Foreskin keratinocyte (primary cell): ENCODE measurements at places on chromosomes 3 and 15. TPM values are rescaled to one million over a fixed set of nuclear protein-coding genes. Genes with fewer than 3 reads are reported as not detected.

DNA sequence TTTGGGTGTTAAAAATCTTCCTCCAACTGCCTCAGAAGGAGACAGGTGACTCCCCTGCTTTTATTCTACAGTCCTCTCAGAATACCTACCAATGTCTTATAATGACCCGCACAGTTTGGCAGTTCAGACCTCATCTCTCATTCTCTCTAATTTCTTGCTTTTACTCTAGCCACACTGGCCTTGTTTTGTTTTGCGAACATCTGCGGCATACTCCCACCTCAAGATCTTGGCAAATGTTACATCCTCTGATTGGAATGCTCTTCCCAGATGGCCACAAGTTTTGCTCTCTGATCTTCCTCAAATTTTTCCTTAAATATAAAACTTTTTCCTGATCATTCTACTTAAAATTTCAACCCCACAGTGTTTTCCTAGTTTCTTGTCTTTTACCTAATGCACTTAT is 94.1 kb downstream of the PLSCR2 start:
- no peak for DNase-seq

DNA sequence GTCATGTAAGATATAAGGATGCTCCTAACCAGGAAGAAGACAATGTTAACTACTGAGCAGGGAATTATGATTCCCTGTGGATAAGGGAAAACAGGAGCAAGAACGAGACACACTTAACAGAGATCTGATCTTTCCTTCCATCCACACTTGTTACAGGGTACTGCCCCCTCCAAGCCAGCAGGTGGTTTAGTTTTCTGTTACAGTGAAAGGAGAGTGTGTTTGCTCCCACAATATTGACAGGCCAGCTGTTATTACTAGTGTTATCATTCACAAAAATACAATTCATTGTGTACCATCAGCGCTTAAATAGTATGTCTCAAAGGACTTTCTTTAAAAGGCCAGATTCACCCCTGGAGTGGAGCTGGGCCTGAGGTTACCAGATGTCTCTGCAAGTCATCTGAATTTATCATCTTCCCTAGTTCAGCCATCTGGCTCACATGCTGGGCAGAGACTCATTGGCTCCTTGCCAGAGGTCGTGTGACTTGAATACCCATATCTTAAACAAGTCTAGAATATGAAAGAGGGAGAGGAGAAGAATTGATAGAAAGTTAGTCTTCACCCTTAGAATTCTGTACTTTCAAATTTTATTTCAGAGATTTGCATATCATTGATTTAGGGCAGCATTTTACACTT is 16.8 kb upstream of the FMN1 start:
- DNase-seq, result no peak

DNA sequence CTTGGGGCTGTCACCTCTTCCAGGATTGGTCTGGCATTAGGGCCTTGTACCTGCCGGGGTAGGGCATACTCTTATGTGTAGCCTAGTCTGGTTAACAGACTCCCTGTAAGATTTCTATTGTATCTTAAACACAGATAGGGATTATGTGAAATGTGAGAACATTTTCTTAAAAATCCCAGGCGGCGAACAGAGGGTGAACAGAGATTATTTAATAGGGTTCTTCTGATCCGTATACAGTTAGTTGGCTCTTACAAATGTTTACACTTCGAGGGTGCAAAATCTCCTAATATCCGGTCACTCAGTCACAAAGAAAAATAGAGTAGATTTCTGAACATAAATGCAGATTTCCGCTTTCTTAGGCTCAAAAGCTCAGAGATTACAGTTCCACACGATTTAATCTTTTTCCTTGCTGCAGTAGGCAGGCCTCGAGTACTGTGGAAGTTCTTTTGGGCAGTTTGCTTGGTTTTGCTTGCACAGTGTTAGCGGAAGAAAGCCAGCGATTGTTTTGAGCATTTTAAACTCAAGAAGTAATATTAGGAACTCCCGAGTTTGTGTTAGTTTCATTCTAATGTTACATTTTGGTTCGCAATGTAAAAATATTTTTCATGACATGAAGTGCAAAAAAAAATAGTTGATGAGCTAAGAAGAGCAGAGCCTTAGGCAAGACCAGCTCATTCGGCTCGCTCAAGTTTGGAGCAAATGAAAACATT is 993 bp downstream of the PLCL2 start:
- no peak for DNase-seq

- peak; percentile 50 for DNase-seq
These were observed 902.9 kb downstream of the EPHA3 start for GRCh38 chr3:90010341-90010740.

DNA sequence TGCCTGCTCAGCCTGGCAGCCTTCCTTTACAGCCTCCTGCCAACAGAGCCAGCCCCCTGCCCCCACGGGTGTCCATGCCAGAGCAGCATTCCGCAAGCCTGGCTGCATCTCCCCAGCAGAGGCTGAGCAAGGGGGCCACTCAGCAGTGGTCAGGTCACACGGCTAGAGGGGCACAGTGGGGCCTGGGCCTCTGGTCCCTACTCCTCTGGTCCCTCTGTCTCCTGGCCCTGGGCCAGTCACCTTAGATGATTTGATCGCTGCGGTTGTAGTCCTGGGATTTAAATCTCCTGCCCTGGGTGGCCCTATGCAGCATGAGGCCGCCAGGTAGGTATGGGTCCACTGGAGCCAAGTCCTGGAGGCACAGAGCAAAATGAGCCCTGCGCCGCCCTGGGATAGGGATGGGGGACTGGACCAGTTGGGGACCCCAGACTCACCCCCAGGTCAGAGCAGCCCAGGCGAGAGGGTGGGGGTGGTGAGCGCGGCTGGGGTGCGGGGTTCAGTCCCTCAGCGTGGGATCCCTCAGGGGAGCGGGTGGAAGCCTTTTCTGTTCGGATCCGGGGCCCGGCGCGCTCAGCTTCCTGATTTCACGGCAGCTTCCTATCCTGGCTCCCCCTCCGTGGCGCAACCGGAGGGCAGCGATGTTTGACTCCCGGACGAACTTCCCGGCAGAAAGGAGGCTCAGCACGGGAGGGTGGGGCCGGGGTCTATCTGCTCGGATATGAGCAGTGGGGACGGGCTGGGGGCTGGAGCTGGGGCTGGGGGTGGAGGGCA is at the start of gene ZBTB47:
ZBTB47 (plus strand) TSS at position 138 of the 771 bp plus-strand sequence. CDS start 4,659 bp downstream, outside the sequence.
- DNase-seq, result no peak

CDHR4 gene
- not detected in 2 replicates for polyA plus RNA-seq

GLDN gene
- not detected in 2 replicates for polyA plus RNA-seq

CDCP1 gene
- polyA plus RNA-seq, result 61.3 and 62.2 TPM in 2 replicates

PCOLCE2 gene
- polyA plus RNA-seq, result 2.4 and 3.3 TPM in 2 replicates

FEZF2 gene
- not detected in 2 replicates for polyA plus RNA-seq

SORD gene
- polyA plus RNA-seq, result 21.2 and 23.5 TPM in 2 replicates

CYP1A2 gene
- polyA plus RNA-seq, result not detected in 2 replicates
